Activated T-helper 2 cell treated with anti-CD3 and anti-CD28 coated beads, Interferon-gamma antibody, Interleukin-2, Interleukin-4, amounts not matched to agents 10 μg/mL and 5 μg/mL and 100 μg/mL, durations not matched to agents 14 hours and 24 hours and 36 hours (primary cell): ENCODE measurements at places on chromosomes 16 and 17. TPM values are rescaled to one million over a fixed set of nuclear protein-coding genes. Genes with fewer than 3 reads are reported as not detected.

DNA sequence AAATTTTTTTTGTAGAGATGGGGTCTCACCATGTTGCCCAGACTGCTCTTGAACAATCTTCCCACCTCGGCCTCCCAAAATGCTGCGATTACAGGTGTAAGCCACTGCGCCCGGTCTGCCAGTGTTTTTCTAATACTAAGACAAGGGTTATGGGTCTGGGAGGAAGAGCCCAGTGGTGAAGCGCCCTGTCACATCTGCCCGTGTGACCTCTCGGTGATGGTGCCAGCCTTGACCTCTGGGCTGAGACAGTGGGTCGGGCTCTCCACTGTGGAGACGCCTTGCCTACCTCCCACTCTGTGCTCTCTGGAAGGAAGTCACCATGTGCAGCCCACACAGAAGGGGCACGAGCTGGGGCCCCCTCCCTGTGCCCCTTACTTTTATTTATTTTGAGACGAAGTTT, 5.1 kb upstream of the BAIAP2 start:
- peaks cover 29% of the 10 kb centered on the region for H3K27me3 ChIP-seq
- DNase-seq = no peak
- no peaks in the 10 kb centered on the region for H3K4me1 ChIP-seq

DNA sequence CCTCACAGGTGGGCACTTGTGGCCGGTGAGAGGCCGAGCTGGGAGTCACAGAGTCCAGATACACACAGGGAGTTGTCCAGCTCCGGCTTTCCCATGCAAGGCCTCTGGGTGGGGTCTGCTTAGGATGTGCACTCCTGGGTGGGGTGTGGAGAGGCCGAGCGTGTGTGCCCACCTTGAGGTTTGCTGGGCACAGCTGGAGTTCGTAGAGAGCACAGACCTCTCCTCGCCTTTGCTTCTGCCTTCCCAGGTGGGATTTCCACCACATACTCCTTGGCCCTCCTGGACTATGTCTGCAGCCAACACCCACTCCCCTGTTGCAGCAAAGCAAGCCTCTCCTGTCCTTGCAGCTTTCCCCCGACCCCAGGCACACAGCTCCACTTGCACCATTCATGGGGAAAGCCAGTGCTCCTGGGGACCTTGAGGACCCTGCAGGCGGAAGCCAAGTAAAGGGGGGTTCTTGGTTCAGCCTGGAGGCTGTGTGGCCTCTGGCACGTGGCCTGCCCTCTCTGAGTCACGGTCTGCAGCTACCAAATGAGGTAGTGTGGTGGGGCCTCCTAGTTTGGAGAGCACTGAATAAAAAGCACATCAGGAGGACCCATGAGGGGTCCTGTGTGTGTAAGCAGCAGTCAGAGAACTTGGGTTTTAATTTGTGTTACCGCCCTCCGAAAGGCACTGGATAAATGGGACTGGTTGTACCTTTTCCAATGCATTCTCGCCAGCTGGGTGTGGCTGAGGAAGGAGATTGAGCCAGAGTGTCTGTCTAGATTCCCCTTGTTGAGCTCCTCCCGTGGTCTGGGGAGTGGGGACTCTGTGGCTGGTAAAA, 31.5 kb downstream of the MPRIP start:
- H3K27ac ChIP-seq = no peak overlapping the region
- H3K27me3 ChIP-seq = no peaks in the 10 kb centered on the region
- peaks cover 36% of the 10 kb centered on the region for H3K4me1 ChIP-seq

DNA sequence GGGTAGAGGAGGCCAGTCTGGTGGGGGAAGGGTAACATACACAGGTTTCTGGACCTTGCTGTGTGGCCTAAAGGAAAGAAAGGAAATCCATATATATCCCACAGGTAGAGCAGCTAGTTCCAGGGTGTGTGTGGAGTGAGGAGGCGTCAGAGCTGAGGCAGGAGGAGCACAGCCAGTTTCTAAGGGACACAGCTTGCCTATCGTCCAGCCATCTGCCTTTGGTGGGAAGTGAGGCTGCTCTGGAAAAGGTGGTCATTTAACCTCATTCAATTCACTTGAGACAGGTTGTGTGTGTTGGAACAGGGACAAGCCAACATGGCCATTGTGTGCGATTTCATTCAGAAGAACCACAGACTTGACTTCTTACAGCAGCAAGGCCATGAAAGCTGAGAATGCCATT, 36.9 kb upstream of the ERN1 start:
- DNase-seq = no peak
- H3K27me3 ChIP-seq = no peaks in the 10 kb centered on the region
- peaks cover 17% of the 10 kb centered on the region for H3K36me3 ChIP-seq
- H3K4me1 ChIP-seq = no peaks in the 10 kb centered on the region

The SPPL2C gene
- not detected in 2 replicates for total RNA-seq
